Stimulated activated CD8-positive, alpha-beta memory T cell treated with anti-CD3 and anti-CD28 coated beads, Interleukin-7, amount 100 ng/mL, for 48 hours (primary cell): ENCODE measurements at places on chromosomes 3 and 15.

DNA sequence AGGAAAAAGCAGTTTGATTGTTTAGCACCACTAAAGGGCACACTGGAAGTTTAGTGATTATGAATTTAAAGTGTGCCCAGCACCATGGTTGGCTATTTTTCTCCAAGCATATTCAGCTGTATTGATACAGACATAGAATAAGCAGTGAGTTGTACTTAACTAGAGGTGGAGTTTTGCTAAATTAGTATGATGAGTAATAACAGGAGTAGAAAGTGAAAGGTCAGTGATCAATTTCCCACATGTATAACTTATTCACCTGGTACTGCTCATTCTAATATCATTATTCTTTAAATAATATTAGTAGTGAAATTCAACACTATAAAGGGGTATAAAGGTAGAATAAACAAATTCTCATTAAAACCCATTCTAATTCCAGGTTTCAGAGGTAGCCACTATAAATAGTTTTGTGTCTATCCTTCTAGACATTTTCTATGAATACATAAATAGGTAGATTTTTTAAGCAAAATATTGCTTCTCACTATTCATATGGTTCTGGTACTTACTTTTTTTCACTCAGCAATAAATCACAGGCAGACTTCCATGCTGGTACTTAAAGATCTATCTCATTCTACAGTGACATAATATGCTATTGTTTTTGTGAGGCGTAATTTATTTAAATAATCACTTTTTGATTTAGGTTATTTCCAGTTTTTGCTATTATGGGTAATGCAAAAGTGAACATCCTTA is 732.9 kb downstream of the VGLL3 start:
- no peak for DNase-seq

GRCh38 chr15:20356444-20356910 is 185.1 kb downstream of the GOLGA6L6 start:
- peak; percentile 62 for DNase-seq

GRCh38 chr3:52715714-52716305 is 9.9 kb downstream of the SPCS1 start:
- DNase-seq: no peak

DNA sequence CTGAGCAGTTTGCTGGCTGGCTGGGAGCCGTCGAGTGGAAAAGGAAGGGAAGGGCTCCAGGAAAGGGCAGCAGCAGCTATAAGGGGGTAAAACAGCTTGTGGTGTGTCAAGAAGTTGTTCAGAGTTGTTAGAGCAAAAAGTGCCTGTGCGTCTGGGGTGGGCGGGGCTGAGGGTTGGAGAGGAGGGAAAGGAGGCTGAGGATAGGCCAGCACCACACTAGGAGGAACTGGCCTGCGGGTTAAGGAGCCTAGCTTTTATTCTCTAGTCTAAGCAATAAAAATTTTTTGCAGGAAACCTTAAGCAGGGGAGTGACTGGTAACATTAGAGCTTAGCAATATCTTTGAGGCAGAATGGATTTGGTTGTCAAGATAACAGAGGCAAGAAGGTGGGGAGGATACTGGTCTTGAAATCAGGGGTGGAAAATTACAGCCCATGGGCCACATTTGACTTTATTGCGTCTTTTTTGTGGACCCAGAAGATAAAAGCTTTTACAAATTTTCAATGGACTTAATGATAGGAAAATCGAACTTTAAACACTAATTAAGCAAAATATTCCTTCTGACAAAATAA is 134.5 kb upstream of the AADACL2 start:
- no peak for DNase-seq

- no peak for DNase-seq
Measured at GRCh38 chr3:172658344-172659245, 52.3 kb downstream of the NCEH1 start.

- no peak for DNase-seq
Measured at GRCh38 chr3:60919296-60919695, 332.0 kb downstream of the FHIT start.

- DNase-seq: no peak
Measured at GRCh38 chr3:107297597-107297996, 79.6 kb upstream of the CCDC54 start.

DNA sequence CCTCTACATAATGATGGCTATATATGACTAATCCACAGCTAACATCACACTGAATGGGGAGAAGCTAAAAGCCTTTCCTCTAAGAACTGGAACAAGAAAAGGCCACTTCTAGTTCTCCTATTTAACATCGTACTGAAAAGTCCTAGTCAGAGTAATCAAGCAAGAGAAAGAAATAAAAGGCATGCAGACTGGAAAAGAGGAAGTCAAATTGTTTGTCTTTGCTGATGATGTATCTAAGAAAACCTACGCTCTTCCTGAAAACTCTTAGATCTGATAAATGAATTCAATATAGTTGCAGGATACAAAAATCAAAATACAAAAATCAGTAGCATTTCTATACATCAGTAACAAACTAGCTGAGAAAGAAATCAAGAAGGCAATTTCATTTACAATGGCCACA is 116.9 kb downstream of the TP63 start:
- DNase-seq: no peak

DNA sequence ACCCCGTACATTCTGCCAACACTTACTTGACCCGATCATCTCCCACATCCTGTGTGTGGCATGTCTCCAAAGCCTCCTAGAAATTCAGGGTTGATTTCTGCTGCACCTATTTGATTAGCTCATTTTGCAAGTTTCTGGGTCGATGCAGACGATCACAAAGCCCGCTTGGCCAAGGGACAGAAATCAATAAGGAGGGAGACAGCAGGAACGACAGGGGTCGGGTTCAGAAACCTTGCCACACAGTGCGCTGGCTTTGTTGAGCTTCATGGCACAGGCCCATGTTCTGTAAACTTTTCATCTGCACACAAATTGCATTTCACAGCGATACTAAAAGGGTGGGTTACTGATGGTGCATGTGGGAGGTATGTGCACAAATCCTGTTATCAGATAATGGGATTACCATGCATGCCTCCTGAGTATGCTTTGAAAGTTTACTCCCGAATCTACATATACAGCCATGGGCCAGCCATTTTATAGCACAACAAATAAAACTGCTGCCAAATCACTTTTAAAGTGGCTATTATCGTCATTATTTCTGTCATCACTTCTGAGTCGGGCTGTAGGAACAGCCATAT is 95.9 kb upstream of the ATP11B start:
- DNase-seq: no peak

DNA sequence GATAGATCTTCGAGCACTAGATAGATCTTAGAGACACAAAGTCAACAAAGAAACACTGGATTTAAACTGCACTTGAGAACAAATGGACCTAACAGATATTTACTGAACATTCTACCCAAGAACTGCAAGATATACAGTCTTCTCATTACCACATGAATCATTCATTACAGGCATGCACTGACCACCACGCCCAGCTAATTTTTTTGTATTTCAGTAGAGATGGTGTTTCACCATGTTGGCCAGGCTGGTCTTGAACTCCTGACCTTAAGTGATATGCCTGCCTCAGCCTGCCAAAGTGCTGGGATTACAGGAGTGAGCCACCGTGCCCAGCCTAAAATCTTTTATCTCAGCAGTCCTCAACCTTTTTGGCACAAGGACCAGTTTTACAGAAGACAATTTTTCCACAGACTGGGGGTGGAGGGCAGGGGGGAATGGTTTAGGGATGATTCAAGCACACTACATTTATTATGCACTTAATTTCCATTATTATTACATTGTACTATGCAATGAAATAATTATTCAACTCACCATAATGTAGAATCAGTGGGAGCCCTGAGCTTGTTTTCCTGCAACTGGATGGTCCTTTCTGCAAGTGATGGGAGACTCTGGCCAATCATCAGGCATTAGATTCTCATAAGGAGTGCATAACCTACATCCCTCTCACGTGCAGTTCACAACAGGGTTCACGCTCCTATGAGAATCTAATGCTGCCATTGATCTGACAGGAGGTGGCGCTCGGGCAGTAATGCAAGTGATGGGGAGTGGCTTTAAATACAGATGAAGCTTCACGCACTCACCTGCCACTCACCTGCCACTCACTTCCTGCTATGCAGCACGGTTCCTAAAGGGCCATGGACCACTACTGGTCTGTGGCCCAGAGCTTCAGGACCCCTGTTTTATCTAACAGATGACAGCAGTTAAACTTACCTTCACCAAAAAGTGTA is 21.7 kb downstream of the CSNK1G1 start:
- DNase-seq: peak; percentile 5

DNA sequence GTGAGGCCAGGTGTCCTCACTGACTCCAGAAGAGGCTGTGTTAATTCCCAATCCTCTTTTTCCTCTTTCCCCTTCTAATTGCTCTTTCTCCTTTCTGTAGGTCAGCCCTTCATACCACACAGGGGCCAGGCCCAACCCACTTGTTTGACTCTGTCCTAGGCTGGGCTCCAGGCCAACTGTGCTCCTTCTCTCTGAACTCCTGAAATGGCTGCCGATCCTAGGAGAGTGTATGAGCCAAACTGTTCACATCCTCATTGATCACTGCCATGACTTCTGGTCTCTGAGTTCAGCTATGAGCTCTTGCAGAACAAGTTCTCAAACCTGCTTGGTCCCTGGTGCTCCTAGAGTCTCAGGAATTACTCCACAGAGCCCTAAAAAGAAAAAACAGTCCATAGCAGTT is 145.1 kb downstream of the VGLL4 start:
- DNase-seq: no peak

GRCh38 chr3:48851407-48851806 is 3.7 kb upstream of the PRKAR2A start:
- no peak for DNase-seq

GRCh38 chr15:29294732-29295325 is 25.2 kb upstream of the NSMCE3 start:
- DNase-seq: no peak

GRCh38 chr3:162558016-162558415 is 1061.4 kb downstream of the OTOL1 start:
- DNase-seq: no peak

DNA sequence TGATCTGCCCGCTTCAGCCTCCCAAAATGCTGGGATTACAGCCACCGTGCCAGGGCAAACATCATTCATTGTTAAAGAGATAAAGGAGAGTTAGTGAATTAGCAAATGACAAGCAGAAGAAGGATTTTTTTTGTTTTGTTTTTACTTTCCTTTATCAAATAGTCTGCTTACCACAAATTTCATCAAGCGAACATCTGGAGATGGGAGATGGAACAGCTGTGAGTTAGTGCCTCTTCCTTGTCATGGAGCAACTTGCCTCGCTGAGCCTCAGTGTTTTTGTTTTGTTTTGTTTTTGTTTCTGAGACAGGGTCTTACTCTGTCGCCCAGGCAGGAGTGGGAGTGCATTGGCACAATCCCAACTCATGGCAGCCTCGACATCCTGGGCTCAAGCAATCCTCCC is 15.9 kb downstream of the ZNF860 start:
- no peak for DNase-seq

DNA sequence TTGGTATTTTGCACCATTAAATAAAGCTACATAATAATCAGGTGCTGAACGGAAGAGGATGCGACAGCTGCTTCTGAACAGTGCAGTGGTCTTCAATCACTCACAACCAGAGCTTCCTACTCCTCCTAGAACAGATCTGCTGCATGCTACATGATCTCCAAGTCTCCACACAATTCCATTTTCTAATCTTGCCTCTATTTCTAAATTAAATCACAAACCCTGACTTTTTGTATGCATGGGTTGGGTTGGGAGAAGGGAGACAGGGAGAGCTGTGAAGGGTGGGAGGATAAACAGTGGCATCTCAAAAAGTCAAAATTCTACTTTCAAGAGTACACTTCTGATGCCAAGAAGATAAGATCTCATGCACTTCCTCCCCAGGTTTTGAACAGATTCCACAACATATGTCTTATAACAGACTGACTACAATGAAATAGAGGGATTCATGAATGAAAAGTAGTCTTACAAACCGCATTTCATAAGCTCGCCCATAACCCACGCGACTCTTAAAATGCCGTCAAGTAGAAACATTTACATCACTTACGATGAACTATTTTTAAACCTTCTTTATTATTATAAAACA is 57.2 kb downstream of the CHSY1 start:
- no peak for DNase-seq

DNA sequence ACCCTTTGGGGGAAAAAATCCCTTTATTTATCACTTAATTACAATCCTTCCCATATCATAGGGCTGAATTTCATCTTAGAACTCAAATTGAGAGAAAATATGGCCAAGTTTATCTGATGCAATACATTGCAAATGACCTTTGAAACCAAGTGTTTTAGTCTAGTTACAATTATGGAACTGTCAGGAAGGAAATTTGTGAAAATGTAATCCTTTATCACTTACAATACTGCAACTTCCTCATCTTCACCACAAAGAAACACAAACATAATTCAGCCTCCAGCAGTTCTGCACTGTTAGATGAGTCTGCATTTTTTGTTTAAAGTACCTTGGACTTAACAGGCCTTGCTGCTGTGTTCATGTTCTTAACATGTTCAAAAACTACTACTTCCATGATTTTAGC is 4.6 kb downstream of the CCPG1 start:
- no peak for DNase-seq

DNA sequence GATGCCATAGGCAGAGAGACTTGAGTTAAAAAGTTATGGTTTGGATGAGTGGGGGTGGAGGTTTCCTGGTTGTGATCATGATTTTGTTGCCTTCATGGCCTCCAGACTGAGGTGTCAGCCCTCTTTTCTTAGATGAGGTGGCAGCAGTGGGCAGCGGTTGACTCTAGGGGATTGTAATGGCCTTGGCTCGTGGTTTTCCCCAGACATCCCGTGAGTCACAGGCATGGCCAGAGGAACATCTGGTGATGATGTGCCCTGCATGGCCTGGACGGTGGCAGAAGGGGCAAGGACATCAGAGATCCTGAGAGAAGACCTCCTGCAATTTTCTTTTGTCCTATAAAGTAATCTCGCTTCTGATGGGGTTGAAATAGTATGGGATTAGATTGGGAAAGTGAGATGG is 12.4 kb downstream of the RETNLB start:
- DNase-seq: no peak

- DNase-seq: no peak
Measured at GRCh38 chr3:23431764-23432163, 228.6 kb downstream of the UBE2E2 start.

GRCh38 chr15:70830615-70831014 is 23.3 kb downstream of the LARP6 start:
- no peak for DNase-seq

GRCh38 chr3:171193693-171194092 is 167.2 kb upstream of the SLC2A2 start:
- DNase-seq: no peak

DNA sequence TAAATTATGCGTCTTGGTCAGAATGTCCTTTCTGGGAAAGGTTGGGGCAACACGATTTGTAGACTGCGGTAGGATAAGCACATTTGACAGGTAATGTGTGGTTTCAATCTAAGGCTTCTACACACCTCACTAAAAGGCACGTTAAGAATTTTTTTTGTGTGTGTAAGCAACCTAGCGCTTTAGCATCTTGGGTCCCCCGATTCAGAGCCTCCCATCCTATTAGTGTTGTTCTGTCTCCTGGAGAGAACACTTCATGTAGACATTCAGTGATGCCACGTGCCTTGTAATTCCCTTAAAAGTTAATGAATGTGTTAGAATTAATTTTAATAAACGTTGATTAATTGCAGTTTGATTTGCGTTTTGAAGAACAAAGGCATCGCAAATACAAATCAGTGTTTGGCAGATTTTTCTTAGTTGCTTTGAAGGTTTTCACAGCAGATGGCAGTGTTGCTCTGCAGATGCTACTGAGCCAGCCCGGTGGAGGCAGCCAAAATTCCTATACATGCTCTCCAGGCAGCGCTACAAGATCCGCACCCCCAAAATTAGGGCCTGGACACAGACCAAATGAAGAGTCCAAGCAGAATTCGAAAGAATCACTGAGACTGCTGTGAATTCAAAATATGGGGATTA is 63.5 kb downstream of the OTOL1 start:
- DNase-seq: no peak

GRCh38 chr3:13480340-13481318 is 523 bp downstream of the HDAC11 start:
- no peak for DNase-seq
